ENCODE measurements at places on chromosomes 11 and 22. TPM values are rescaled to one million over a fixed set of nuclear protein-coding genes. Genes with fewer than 3 reads are reported as not detected.
A peak's percentile ranks its signal among the peaks of the same experiment; 100 is the strongest.

GRCh38 chr22:29810216-29810615 is 27.9 kb downstream of the ASCC2 start:
- no peak for DNase-seq

GRCh38 chr11:10493041-10493663 is 38.1 kb downstream of the AMPD3 start:
- no peak for DNase-seq

- DNase-seq = no peak
Observed at GRCh38 chr11:76620489-76620888, 50.1 kb downstream of the LRRC32 start.

DNA sequence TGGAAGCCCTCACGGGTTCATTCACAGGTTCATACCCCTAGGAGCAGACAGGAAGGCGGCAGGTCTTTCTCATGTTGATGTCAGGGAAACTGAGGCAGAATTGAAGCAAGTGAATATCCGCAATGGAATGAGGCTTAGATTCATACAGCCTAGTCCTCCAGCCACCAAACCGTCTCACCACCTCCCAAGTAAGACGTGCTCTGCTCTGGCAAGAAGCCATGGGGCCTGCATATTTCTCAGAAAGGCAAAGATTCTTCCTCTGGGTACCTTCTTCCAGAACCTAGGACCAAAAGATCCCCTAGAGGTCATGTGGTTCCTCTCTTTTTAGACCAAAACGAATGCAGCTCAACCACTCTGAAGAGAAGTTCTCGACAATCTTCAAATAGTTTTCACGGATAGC is 1.7 kb downstream of the AP1B1 start:
- DNase-seq = no peak

- DNase-seq = no peak
Observed at GRCh38 chr11:101296896-101297295, 167.3 kb upstream of the PGR start.

- DNase-seq = no peak
Observed at GRCh38 chr11:65448074-65448417, 25.4 kb downstream of the NEAT1 start.

DNA sequence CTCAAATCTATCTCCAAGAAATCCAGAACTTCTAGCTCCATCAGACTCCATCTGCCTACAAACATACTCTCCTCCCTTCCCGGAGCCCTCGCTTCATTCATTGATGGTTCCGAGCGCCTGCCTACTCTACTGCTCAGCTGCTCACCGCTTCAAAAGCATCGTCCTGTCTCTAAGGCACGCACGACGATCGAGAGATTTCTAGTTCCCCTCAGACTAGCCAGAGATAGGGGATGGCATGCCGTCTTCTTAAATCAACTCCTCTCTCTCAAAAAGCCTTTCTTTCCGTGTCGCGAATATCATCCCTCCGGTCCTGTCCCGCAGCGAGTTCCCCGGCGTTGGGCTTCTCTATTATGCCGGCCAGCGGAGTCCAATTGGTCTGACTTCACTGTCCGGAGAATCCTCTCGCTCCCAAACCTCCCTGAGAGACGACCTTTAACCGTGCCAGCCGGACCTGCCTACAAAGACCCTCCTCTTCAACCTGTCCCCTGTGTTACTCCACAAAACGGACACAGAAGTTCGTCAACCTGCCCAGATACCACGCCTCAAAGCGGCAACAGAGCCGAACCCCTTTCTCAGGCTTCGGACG is 592 bp downstream of the EEF1G start:
- DNase-seq = no peak

GRCh38 chr11:120907971-120908370 is 115.9 kb upstream of the TBCEL start:
- DNase-seq = no peak

- DNase-seq = no peak
Observed at GRCh38 chr11:3192511-3193372, 25.9 kb downstream of the MRGPRG start.

DNA sequence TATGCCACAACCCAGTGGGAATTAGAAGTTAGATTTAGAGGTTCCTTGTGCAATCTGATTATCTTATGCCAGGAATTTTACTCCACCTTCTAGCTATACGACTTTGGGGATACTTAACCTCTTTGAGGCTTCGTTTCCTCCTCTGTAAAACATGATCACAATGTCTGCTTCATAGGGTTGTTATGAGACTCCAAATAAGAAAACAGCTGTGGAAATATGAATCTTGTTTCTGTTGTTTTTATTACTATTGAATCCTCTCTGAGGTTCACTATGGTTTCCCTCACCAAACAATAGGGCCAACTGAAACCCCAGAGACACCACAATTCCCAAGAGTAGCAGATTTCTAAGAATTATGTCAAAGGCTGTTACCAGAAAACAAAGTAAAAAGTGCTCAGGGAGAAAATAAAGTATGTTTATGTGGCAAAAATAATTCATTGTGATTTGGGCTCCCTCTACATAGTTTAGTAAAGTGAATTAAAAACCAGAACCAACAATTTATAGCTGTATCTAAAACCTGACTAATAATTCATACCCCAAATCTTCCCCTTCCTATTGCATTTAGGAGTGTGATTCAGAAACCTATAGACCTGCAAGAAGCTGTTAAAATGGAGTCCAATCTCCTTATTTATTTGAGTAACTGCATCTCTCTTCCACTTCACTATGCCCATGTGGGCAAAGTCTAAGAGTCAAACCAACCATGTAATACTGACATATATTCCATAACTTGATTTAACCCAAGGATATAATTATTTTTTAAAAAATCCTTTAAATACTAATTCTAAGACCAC is 38.4 kb downstream of the AMBRA1 start:
- no peak for DNase-seq

DNA sequence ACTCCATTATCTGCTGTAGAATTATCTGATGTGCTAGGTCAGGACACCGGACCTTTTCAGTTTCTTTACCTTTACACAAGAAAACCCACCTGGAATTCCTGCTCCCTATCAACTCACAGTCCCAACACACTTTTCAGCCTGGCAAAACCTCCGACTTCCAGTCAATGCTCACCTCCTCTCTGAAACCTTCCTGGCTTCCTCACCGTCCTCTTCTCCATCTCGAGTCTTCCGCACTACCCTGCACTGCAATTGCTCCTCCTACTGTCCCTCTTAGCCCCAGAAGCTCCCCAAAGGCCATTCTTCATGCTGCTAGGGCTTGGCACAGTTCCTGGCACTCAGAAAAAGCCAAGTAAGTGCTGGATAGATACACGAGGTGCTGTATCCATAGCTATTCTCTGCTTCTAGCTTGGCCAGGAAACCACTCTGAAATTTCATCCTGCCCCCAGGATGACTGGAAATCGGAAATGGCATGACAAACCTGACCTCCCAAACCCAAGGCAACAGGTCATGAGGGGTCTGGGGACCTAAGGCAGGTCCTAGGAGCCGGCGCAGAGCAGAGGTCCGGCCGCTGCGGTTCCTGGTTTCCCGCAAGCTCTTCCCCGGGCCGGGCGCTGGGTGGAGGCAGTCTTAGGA is 702 bp downstream of the SYN3 start:
- no peak for DNase-seq

DNA sequence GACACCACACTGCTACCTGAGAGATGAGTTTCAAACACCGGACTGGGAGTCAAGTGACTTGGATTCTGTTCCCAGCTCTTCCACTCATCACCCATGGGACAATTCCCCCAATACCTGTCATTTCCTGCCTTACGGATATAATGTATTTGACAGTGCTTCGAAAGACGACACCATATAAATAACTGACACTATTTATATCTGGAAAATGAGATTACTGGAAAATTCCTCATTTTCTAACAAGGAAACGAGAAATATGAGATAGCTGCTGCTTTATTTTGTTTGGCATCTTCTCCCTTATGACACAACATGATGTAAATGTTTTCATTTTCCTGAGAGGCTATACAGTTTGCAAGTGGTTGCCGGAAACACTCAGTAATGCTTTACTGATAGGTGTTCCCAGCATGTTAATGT is 8.6 kb downstream of the HSCB start:
- no peak for DNase-seq

DNA sequence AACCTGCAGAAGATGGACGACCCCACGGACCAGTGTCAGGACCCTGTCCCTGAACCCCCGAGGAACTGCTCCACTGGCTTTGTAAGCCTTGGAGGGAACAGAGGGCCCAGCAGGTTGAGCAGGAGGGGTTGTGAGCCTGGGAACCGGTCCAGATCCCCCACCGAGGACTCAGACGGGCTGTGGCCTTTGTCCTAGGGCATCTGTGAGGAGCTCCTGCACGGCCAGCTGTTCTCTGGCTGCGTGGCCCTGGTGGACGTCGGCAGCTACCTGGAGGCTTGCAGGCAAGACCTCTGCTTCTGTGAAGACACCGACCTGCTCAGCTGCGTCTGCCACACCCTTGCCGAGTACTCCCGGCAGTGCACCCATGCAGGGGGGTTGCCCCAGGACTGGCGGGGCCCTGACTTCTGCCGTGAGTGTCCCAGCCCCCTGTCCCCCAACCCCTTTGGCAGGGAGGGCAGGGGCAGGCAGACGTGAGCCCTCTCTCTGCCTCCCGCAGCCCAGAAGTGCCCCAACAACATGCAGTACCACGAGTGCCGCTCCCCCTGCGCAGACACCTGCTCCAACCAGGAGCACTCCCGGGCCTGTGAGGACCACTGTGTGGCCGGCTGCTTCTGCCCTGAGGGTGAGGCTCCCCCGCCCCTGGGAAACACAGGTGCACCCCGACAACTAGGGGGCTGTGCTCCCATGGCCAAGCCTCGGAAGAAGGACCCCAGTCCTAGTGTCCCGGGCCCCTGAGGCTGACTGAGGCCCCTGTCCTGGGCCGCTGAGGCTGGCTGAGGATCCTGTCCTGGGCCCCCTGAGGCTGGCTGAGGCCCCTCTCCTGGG is 6.4 kb downstream of the MUC5AC start:
- DNase-seq = no peak

GRCh38 chr11:87150936-87151335 is 113.2 kb downstream of the TMEM135 start:
- no peak for DNase-seq

GRCh38 chr11:118939953-118940598 is 14.3 kb upstream of the BCL9L start:
- no peak for DNase-seq

GRCh38 chr11:31883435-31883834 is 72.3 kb upstream of the PAX6 start:
- DNase-seq = no peak

GRCh38 chr11:14132312-14132711 is 169.8 kb downstream of the SPON1 start:
- no peak for DNase-seq

DNA sequence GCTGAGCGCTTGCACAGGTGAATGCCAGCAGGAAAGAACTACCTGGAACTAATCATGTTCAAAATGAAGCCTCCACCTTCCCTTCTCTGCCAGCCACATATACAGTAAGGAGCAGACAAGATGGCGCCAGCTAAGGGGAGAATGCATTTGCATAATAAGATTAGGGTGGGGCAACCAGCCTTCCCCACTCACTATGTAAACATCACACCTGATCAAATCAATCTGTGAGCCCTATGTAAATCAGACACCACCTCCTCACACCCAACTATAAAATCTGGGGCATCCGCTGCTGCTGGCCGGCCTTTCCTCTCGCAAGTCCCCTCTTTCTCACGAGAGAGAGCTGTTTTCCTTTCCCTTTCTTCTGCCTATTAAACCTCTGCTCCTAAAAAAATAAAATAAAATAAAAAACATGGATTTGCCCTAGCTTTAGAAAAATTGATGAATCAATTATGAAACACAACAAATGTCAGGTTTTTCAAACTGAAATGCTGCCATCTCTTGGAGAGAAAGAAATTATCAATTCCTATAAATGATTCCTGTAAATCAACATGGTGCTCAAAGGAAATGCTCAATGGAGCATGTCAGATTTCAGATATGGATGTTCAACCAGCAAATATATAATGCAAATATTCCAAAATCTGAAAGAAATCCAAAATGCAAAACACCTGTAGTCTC is 108.9 kb downstream of the SGSM3 start:
- no peak for DNase-seq

DNA sequence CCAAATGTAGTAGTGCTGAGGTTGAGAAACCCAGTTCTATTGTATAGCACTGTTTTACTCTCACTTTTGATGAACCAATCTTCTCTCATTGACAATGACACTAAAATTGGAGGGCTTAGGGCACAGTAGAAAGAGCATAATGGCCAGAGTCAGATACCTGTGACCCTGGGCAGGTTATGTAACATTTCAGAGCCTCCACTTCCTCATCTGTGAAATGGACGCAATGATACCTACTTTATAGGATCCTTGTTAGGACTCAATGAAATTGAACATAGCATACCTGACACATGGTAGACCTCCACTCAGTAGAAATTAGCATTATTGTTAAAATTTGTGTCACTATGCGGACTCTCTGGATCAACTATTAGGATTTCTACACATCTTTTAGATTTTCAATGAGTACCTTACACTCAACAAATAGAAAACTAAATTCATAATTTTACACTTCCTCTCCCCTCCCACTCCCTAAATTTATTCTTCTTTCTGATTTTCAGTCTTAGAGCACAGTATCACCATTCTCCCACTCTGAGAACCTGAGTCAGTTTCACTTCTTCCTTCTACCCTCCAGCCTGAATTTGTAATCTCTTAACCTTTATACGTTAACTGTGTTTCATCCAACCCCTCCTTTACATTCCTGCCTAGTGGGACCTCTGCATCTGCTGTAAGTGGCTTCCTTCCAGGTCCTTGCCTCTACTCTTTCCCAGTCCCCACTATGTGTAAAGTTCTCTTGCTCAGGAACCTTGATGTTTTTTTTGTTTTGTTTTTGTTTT is 78.3 kb downstream of the MICAL2 start:
- DNase-seq = no peak

- DNase-seq = no peak
Observed at GRCh38 chr11:109747839-109748238, 325.8 kb downstream of the C11orf87 start.

DNA sequence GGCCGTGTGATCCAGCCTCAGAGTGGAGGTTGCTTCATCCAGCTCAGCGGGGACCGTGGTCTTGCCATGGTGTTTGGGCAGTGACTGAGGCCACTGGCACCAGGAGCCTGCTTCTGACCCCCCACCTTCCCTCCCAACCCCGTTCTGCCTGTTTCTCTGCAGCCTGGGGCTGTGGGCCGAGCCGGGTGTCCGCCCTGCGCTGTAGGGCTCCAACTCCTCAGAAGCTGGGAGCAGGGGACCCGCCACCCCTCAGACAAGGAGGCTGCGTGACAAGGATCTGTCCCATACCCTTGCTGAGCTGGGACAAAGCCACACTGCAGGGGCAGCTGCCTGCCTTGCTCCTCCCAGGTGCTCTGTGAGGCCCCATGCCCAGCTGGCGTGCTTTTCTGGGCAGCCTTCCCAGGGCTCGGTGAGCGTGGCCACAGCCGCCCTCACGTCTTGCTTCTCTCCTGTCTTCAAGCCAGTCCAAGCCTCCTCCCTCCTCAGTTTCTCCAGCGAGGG is 11.7 kb upstream of the ARFGAP3 start:
- DNase-seq = peak; percentile 62

LRRC10B gene
- not detected for total RNA-seq

DGAT2 gene
- total RNA-seq = 8.0 TPM

MAPK8IP1 gene
- 8.0 TPM for total RNA-seq
